ENCODE measurements at places on chromosomes 2 and 18.

- DNase-seq, result peak; percentile 5
Observed at GRCh38 chr2:20755132-20755800, 67.6 kb downstream of the LDAH start.

- DNase-seq, result no peak
Observed at GRCh38 chr2:121796239-121796638, 40.8 kb downstream of the TSN start.

GRCh38 chr18:51907687-51908597, 432.1 kb upstream of the DCC start:
- DNase-seq, result no peak

DNA sequence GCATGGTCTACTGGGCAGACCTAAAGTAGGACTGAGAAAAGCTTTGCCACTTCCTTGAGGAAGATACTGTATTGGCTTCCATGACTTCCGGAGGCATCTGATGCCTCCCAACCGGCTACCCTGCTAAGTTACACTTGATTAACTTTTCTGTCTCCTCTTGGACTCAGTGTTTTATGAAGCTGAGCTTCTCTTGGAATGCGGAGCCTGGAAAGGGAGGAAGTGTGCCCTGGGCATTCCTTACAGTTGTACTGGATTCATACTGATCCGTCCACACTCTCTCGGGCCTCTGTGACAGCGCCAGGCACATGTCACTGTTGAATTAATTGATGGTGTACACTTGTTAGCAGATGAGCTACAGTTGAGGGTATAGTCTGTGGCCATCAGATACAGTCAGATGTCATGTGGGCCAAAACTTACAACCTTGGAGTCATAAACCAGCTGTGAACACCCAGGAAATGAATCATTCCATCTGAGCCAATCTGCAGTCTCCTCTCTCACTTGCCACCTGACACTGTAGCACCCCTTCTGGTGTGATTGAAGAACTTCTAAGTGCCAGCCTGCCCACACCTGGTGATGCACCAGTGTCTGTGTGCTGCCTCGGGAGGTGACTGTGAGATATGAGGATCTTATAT, 122.5 kb downstream of the FHOD3 start:
- peak; percentile 68 for DNase-seq

- DNase-seq, result no peak
Observed at GRCh38 chr2:136085453-136086209, 32.3 kb downstream of the CXCR4 start.

DNA sequence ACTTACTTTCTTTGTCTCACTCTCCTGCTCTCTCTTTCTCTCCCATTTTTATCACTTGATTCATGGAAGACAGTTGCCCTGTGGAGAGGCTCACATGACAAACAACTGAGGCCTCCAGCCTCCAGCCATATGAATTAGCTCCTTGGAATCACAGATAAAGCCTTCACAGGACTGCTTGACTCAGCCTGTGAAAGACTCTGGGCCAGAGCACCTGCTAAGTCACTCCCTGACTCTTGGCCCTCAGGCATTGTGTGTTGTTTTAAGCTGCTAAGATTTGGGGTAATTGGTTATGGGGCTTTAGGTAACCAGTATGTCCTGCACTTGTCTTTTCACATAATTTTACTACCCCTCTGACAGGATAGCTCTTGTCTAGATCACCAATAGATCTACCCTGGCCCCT, 334.9 kb downstream of the SOX11 start:
- no peak for DNase-seq

DNA sequence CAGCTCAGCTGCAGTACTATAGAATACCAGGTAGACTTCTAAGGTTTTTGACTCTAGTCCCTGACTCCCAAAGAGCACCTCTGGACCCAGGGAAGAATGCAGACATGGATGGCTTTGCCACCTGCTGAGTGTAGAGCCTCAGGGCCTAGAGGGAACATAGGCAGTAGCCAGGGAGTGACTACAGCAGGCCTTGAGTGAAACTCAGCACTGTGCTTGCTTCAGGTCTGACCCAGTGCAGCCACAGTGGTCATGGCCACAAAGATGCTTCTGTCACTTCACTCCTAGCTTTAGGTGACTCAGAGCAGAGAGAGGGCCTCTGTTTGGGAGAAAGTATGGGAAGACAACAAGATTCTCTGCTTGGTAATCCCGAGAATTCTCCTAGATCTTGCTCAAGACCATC, 162.2 kb upstream of the ITGA4 start:
- DNase-seq, result no peak

DNA sequence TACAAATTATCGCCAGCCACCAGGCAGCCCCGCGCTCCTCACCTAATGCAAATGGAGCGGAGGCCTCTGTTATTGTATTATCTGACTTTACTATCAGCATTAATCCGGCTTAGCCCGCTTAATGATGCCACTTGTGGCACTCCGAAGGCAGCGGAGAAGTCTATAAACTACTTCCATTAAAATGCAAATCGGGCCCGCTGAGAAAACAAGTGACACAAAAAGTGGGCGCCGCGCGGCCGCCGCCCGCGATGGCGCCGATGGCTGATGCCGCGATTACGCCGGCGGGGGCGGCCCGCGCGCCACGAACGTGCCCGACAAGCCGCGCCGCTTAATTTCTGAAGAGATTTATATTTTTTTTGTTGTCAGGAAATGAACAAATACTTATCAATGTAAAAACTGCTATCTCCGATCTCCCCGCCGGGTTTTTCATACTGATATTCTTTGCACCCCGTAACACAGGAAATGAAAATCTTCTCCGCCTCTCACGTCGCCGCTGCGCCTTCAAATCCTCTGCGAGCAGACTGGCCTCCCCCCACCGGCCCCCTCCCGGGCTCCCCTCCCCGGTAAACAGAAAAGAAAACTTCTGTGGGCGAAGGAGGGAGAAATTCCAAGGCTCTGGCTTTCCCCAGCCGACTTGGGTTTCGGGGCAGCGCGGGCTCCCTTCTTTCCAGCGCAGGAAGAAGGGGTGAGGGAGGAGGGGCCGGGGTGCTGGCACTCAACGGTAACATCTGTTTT, 221.8 kb downstream of the INSIG2 start:
- DNase-seq, result peak; percentile 28

- DNase-seq, result no peak
Observed at GRCh38 chr2:170501421-170502043, 213.6 kb upstream of the SP5 start.

DNA sequence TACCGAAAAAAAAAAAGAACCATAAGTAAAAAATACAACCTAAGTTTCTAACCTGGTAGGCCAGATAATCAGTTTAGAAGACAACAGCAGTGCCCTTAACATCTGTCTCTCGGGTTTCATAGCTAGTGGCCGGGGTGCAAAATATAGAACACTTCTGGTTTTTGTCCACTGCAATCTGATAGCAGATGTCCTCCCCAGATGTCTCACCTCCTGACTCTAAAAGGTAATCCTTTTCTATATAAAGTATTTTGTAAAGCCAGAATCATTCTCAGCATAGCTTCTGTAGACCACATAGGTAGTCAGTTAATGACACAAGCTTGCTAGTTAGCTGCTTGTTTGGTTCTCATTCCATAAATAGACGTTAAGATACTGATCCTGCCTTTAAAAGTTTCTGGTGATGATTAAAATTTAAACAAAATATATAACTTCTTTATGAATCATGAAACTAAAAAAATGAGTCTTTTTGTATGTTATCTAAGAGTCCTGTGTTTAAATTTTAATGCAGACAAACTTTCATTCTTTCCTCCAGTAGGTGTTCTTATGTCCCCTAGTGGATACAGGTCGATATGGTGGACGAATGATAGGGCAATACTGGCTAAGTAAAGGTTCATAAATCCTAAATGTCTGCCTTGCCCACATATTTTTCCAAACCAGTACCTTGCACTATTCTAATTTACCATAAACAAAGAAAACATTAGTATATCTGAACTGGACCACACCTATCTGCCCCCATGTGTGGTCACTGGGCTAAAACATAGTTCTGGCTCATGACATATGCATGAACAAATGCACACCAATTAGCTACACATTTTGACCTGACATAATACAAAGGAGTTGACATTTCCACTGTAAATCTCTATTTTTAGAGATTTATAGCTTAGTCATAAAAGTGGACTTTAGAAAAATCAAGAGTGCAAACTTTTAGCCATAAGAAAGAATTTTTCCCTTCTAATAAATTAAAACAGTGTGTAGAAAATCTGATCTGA, 171.0 kb downstream of the SRBD1 start:
- peak; percentile 74 for DNase-seq

GRCh38 chr18:11040823-11041656, 108.3 kb downstream of the PIEZO2 start:
- peak; percentile 47 for DNase-seq

DNA sequence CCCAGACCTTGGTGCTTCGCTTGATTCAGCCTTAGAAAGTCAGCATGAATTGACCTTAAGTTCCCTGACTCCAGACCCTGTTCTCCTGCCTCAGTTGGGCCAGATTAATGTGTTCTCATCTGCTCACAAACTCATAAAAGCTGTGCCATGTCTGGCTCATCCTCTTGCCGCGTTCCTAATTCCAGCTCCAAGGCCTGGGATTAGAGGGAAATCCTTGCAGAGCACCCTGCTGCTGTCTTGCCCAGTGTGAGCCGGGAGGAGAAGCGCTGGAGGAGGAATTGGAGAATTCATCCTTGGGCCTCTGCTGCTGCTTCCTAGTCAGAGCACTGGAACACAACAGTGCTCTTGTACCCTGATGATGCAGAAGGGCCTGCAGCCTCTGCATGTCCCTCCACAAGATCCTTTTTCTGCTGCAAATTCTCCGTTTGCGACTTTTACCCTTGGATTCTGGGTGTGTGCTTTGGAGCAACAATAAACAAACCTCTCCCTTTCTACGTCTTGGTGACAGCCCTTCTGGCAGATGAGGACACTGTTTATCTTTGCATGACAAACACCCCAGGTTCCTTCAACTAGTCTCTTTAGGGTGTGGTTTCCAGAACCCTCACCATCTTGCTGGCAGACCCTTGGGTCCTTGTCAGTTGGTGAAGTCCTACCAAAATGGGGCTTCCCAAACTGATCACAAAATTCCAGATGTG, 46.9 kb upstream of the CNGA3 start:
- DNase-seq, result no peak

DNA sequence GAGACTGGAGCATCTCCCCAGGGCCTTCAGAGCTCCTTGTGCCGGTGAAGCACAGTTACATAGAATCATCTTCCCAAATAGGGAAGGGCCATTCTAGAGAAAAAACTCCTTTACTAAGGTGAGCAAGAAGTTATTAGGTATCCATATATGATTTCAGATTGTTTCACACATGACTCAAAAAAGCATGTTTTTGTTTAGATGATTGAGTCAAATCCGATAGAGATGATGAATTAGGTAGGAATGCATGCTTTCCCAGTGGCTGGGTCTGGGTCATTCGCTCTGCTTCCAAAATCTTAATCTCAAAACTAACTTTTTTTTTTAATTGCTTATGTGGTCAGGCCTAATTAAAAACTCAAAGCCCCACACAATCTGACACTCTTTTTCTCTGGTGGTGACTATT, 3.8 kb downstream of the NT5C1B start:
- DNase-seq, result peak; percentile 56

DNA sequence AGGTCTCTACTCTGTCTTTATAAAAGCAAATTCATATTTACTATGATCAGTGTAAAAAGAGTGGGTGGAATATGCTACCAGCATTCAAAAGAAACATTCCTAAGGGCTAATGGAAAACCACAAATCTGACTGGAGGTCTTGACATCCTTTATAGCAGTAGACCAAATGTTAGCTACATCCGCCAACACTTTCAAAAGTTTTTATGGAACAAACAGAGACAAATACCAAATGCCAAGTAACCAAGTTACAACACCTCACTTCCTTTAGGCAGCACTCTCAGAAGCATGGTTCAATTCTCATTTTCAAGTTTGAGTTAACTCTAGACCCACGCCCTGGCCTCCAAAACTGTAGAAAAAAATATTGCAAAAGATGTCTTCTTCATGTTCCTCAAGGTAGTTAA, 78.3 kb upstream of the SETBP1 start:
- peak; percentile 81 for DNase-seq

GRCh38 chr2:66897691-66898150, 462.8 kb downstream of the MEIS1 start:
- DNase-seq, result peak; percentile 79

DNA sequence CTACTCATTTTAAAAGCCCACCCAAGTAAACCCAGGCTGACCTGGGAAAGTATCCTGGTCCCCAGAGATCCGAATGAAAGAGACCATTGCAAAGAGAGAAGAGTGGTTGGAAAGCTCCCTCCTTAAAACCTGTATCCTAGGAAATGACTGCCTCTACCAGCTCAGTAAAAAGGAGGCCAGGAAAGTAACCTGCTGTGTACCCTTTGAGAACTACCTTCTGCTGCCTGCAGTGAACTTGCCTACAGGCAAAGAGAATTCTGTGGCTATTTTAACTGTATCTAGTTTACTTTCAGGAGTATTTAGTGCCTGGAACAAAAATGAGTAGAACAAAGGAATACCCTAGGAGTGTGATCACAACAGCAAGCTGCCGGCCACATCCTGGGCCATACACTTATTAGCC, 641.7 kb upstream of the NRXN1 start:
- DNase-seq, result no peak

GRCh38 chr2:124953921-124954320, 928.8 kb downstream of the CNTNAP5 start:
- no peak for DNase-seq

GRCh38 chr2:88184762-88185161, 14.6 kb downstream of the THNSL2 start:
- peak; percentile 24 for DNase-seq

DNA sequence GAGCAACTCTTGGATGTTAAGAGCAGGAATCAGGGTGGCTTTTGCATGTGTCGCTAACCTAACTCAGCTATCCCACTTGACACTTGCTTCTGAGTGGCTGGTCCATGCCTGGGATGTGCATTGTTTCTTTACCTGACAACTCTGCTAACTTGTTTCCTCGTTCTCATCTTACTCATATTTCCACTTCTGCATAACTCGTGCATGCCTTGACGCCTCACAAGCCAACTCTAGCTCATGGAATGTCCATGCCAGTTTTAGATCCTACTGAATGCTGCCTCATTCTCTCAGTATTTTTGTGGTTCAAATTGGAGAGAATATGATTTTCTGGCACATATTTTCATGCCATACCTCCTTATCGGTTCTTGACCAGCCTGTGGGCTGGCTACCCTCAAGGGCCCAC, 52.5 kb downstream of the CDCA7 start:
- DNase-seq, result no peak

- DNase-seq, result no peak
Observed at GRCh38 chr2:8974016-8974415, 29.5 kb downstream of the MBOAT2 start.

- DNase-seq, result no peak
Observed at GRCh38 chr2:148861367-148861766, 13.7 kb upstream of the KIF5C start.

GRCh38 chr2:96655526-96655925, 13.0 kb downstream of the FER1L5 start:
- no peak for DNase-seq
